ENCODE measurements at places on chromosomes 12 and 14.

DNA sequence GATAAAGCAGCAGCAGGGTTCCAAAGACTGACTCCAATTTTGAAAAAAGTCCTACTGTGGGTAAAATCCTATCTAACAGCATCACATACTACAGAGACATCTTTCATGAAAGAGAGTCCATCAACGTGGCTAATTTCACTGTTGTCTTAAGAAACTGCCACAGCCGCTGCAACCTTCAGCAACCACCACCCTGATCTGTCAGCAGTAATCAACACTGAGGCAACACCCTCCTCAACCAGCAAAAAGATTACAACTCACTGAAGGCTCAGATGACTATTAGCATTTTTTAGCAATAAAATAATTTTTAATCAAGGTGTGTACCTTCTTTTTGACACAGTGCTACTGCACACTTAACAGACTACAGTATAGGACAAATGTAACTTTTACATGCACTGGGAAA, 6.6 kb downstream of the CAPRIN2 start:
- DNase-seq = peak; percentile 45

GRCh38 chr12:110619534-110619953, 5.6 kb downstream of the TCTN1 start:
- no peak for DNase-seq

DNA sequence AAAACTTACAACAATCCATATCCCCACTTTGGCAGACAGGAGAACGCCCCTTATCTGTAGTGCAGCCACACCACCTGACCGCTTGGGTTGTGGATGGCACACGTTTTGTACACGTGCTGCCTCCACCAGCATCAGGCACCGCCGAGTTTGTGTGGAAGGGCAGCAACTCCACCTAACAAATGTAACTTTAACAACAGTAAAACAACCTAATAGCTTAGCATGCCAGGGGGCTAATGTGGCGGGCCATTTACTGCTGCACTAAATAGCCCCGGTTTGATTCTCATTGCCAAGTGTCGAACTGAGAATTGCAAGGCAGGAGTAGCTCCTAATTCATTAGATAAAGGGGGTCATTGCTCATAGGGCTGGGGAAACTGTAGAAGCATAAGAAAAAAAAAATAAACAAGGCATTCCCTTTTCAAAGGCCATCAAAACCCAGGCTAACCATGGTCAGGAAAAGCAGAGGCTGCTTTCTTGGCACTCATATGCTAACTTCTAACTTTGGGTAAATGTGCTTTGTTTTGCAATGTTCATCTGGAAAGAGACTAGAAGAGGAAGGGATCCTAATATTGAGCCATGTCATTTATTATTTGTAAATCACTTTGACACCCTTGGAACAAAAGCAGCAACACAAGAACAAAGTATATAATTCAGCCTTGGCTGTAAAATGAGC, 279.7 kb upstream of the SOX5 start:
- no peak for DNase-seq

DNA sequence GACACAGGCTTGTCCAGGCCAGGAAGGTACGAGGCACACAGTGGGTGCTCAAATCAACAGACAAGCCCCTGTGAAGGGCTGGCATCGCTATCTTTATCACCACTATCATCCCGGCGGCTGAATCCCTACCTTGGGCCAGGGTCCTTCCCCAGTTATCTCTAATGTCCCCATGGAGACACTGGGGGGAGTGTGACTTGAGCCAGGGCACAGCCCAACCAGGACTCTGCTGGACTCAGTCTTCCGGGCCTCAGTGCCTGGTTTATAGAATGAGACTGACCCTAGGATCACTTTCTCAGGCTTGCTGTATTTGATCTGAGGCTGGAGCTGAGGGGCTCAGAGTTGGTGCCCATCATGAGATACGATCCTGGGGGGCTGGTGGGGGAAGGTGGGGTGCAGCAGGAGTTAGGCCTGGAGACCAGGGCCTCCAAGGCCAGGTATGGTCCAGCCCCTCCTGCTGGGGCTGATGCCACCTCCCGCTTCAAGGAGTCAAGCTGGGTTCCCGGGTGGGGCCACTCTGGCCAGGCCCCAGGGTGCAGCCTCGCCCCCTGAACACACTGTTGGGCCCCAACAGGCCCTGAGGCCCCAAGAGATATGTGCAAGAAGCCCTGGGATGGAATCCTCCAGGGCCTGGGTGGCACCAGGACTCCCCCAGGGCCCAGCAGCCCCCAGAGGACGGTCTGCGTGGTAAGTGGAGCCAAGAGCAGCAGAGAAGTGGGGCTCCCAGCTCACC, 11.8 kb downstream of the BEGAIN start:
- no peak for DNase-seq

- no peak for DNase-seq
Measured at GRCh38 chr12:20510811-20511210, 142.5 kb downstream of the PDE3A start.

GRCh38 chr14:81137316-81137715, 83.4 kb downstream of the GTF2A1 start:
- DNase-seq = no peak

GRCh38 chr12:71141378-71141926, 16.3 kb downstream of the TSPAN8 start:
- no peak for DNase-seq
